ENCODE measurements at places on chromosomes 6 and 20. TPM values are rescaled to one million over a fixed set of nuclear protein-coding genes. Genes with fewer than 3 reads are reported as not detected.
A peak's percentile ranks its signal among the peaks of the same experiment; 100 is the strongest.

Gene EPPIN
- not detected for total RNA-seq

GRCh38 chr6:33195304-33196165 is 3.3 kb upstream of the COL11A2 start:
- DNase-seq, result no peak
- H3K27ac ChIP-seq, result no peak overlapping the region
- no peak overlapping the region for H3K4me3 ChIP-seq
- H3K36me3 ChIP-seq, result peaks cover 8% of the 10 kb centered on the region

GRCh38 chr6:45541934-45542333 is 164.2 kb upstream of the SUPT3H start:
- H3K27ac ChIP-seq, result no peak overlapping the region
- H3K27me3 ChIP-seq, result no peaks in the 10 kb centered on the region
- H3K4me3 ChIP-seq, result no peak overlapping the region
- no peak for DNase-seq

DNA sequence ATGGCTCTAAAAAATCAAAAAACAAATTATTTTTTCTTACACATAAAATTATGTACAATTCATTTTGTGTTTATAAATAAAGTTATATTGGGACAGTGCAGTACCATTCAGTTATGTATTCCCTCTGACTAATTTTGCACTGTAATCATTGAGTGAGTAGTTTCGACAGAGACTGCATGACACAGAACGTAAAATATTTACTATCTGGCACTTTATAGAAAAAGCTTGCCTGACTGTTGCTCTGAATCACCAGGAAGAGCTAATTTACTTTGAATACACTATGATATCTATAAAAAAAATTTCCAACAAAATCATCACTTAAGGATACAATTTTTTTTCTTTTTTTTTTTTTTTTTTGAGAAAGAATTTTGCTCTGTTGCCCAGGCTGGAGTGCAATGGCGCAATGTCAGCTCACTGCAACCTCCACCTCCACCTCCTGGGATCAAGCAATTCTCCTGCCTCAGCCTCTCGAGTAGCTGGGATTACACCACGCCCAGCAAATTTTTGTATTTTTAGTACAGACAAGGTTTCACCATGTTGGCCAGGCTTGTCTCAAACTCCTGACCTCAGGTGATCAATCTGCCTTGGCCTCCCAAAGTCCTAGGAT is 11.0 kb upstream of the KHDC1L start:
- H3K4me3 ChIP-seq, result no peak overlapping the region
- H3K27me3 ChIP-seq, result no peaks in the 10 kb centered on the region
- peak; percentile 27 for DNase-seq
- no peaks in the 10 kb centered on the region for H3K36me3 ChIP-seq
- H3K4me1 ChIP-seq, result no peaks in the 10 kb centered on the region
- H3K27ac ChIP-seq, result no peak overlapping the region

DNA sequence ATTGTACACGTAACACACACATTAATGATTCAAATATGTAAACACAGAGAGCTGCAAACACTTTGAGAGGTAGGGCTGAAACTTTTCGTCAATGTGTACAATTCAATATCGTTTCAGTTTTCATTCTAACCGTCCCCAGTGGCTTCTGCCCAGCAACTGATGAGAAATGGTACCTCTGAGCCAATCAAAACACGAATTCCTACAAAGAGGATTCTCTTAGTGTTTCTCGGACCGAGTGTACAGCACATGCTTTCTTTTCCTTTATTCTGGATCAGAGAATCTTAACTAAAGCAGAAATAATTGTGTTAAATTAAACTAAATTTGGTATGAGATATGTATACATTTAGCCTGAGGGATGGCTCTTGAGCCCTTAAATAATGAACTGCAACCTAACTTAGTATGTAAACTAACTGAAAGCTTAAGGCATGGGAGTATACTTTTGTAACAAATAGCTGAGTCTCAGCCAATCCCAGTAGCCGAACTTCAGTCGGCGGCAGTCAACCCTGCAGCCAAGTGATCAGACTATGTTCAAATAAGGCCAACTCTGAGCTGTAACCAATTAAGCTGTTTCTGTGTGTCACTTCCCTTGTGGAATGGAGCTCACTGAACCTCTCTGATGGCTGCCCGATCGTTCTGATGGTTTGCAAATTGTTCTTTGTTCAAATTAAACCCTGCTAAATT is 16.1 kb downstream of the BTN2A1 start:
- no peaks in the 10 kb centered on the region for H3K27me3 ChIP-seq
- peaks cover 16% of the 10 kb centered on the region for H3K4me1 ChIP-seq
- peak; percentile 93 for DNase-seq
- H3K27ac ChIP-seq, result peak overlapping the region; percentile 75
- H3K4me3 ChIP-seq, result peak overlapping the region; percentile 52

Data from Panc1 (cell line).